ENCODE measurements at places on chromosomes 1 and 21.

- no peak for DNase-seq
These were observed 81.9 kb downstream of the CASZ1 start for GRCh38 chr1:10714337-10715114.

GRCh38 chr1:35454616-35455015 lies 102.6 kb downstream of the KIAA0319L start:
- DNase-seq: no peak

DNA sequence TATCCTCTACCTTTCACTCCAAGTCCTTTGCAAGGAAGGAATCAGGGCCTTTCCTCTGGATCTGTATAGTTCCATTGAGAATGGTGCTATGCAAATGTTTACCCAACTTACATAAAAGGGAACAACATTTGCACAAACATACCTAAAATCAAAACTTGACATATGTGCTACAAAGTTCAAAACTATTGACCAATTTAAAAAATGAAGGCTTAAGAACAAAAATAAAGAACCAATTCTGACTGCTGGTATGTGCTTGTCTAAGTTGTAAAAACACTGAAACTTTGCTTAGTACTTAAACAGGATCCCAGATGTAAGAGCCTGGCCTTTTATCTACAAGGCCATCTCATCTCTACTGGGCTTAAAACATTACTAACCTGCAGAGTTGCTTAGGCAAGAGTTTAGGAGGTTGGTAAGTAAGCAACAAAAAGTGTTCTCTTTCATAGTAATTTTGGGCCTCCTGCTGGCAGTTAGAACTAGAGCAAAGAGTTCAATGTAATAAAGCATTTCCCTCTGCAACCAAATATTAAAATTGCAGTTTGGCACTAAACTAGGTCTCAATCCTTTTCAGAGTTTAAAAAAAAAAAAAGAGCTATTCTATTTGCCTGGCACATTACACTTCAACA lies 2.0 kb downstream of the SCMH1 start:
- DNase-seq: peak; percentile 33

- no peak for DNase-seq
These were observed 810.2 kb upstream of the ADAMTS5 start for GRCh38 chr21:27776925-27777553.

DNA sequence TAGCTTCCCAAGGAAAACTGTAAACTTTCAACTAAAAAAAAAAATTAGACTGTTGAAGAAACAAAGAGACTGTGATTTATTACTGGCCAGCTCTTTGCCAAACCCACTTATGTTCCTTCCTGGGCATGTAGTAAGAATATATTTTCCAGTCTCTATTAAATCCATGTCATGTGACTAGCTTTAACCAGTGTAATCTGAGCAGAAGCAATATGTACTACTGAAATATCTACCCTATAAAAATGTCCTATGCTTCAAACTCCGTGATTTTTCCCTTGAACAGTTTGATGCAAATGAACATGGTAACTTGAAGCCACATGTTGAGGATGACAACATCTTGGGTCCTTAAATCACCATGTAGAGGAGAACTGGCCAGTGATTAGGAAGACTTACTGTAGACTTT lies 144.5 kb downstream of the NTMT2 start:
- DNase-seq: no peak

- no peak for DNase-seq
These were observed 537.9 kb downstream of the PTPRC start for GRCh38 chr1:199176713-199177112.

DNA sequence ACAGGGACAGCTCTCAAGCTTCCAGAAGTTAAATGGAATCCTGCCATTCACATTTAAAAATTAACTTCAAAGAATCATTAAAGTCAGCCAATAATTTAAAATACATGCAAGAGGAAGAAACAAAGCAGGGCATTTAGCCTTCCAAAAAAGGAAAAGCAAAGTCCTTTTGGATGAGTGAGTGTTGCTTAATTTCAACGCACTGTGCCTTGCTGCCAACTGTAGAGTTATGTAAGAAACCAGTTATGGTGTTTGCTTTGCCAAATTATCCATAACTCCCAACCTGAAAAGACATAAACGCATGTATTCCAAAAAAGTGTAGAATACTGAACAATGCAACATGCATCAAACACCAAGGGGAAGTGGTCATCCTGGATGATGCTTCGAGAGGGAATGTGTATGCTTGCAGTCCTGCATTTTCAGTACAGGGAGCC lies 16.1 kb upstream of the KCNE1 start:
- DNase-seq: no peak

DNA sequence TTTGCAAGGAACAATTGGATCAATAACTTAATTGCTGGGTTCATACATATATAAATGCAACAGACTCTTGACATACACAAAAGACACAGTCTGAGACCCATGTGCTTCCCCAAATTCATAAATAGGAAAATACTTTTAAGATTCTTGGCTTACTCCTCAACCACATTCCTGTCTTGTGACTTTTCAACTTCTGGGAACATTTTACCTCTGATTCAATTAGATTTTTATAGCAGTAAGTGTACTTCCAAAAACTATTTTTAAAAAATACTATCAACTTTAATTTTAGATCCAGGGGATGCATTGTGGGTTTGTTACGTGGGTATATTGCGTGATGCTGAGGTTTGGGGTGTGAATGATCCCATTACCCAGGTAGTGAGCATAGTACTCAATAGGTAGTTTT lies 406.7 kb downstream of the RPS6KC1 start:
- no peak for DNase-seq

DNA sequence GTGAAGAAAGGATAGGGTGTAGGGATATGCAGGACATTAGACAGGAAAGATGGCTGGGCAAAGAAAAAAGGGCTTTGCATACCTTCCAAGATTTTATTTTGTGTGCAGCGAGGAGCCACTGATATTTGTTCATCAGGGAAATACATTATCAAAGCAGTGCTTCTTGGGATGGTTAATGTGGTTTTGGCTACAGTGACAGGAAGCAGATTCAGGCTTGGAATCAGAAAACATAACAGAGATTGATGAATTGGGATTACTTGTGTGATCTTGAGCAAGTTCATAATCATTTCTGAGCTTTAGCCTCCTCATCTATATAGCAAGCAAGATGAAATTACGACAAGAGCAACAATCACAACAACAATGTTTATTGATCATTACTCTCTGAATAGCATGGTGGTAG lies 249.2 kb upstream of the SGIP1 start:
- no peak for DNase-seq

DNA sequence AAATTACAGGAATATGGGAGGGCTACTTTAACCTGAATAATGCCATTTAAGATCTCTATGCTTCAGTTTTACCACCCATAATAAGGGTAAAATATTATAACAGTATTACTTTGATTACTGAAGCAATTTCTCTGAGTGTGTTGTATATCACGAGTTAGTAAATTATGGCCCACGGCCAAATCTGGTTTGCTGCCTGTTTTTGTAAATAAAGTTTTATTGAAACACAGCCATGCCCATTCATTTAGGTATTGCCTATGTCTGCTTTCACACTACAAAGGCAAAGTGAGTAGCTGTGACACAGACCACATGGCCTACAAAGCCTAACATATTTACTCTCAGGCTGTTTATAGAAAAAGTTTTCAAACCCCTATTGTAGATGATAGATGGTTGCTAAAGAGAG lies 156.8 kb downstream of the CDC42BPA start:
- no peak for DNase-seq
